Glomerular endothelial cell (primary cell): ENCODE measurements at places on chromosomes 4 and X. TPM values are rescaled to one million over a fixed set of nuclear protein-coding genes. Genes with fewer than 3 reads are reported as not detected.

Gene DIAPH2
- 21.6 and 34.7 TPM in 2 replicates for total RNA-seq

Gene TMPRSS11F
- total RNA-seq, result not detected in 2 replicates

Gene STPG2
- not detected in 2 replicates for total RNA-seq

Gene MMRN1
- total RNA-seq, result 28.7 and 118 TPM in 2 replicates

Gene DGKK
- total RNA-seq, result not detected in 2 replicates

Gene YIPF7
- not detected in 2 replicates for total RNA-seq

Gene KLF8
- 0.34 and 0.99 TPM in 2 replicates for total RNA-seq

Gene GPC3
- total RNA-seq, result not detected in 2 replicates

Gene CCDC120
- 2.3 and 5.7 TPM in 2 replicates for total RNA-seq
